ENCODE measurements at places on chromosomes 12 and 14.
A peak's percentile ranks its signal among the peaks of the same experiment; 100 is the strongest.

- DNase-seq = peak; percentile 47
These were observed 953 bp upstream of the DCAF5 start for GRCh38 chr14:69153873-69154270.

- DNase-seq = peak; percentile 87
These were observed 796.4 kb downstream of the AACS start for GRCh38 chr12:125861299-125862281.

- no peak for DNase-seq
These were observed 175.3 kb downstream of the PRKD1 start for GRCh38 chr14:29752221-29752923.

GRCh38 chr12:21518451-21518850 is 7.6 kb upstream of the SPX start:
- no peak for DNase-seq

DNA sequence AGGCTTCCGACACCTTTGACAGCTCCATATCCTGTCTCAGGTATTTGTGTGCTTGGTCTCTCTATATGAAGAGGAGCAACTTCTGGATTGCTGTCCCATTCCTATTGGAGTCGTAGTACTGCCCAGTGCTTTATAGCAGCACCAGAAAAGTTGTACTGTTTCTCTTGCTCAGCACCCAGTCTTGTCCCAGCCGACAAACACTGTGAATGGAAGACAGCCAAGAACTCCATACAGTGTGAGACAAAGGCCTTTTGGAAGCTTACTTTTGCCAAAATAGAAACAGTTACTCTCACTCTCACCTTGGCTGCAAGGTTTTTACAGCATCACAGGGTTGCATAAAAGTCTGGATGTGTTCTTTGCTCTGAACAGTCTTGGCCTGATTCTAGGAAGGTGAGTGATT is 105.3 kb downstream of the TGFB3 start:
- no peak for DNase-seq

- no peak for DNase-seq
These were observed 391.3 kb upstream of the FOXG1 start for GRCh38 chr14:28375295-28375694.
